Upper lobe of left lung (tissue), 6 donors: ENCODE measurements at places on chromosomes 7 and 10. TPM values are rescaled to one million over a fixed set of nuclear protein-coding genes. Genes with fewer than 3 reads are reported as not detected.

The HPSE2 gene
- 0.15 TPM for total RNA-seq

The ELAPOR2 gene
- 107 TPM for total RNA-seq

The PDE1C gene
- 23.9 TPM for total RNA-seq

The NPC1L1 gene
- not detected for total RNA-seq

The NANOS1 gene
- total RNA-seq: not detected

The TECPR1 gene
- total RNA-seq: 23.9 TPM

The R3HCC1L gene
- 24.1 TPM for total RNA-seq
